ENCODE measurements at places on chromosomes 16 and 17.

DNA sequence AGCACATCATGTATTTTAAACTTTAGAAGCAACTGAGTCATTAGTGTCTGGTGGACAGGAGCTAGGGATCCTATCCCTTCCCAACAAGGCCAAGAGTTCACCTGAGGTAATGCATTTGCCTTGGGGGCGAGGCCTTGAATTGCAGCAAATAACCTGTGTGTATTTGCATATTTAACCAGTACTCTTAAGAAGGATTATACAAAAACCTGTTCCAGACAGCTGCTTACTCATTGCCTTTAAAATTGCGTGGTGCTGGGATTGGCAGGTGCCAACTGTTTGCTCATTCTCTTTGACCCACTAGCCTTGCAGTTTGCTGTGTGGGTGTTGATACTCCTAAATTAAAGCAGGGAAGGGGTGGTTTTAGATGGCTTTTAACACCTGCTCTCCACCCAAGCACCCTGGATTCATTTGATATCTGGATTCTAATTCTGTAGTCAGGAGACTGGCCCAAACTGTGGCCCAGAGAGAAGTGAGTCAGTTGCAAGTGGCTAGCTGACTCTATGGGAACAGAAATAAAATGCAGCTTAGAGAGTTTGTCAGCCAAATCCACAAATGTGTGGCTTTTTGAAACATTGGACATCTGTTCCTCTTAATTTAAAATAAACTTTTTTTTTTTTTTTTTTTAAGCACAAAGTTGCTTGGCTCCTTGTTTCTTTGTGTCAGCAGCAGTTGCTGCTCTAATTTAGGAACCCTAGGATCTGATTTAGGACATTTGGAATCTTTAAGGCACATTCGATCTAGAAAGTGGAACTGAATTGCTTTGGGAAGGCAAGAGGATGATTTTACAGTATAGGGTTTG, 46.9 kb downstream of the TUBD1 start:
- peak; percentile 93 for DNase-seq

DNA sequence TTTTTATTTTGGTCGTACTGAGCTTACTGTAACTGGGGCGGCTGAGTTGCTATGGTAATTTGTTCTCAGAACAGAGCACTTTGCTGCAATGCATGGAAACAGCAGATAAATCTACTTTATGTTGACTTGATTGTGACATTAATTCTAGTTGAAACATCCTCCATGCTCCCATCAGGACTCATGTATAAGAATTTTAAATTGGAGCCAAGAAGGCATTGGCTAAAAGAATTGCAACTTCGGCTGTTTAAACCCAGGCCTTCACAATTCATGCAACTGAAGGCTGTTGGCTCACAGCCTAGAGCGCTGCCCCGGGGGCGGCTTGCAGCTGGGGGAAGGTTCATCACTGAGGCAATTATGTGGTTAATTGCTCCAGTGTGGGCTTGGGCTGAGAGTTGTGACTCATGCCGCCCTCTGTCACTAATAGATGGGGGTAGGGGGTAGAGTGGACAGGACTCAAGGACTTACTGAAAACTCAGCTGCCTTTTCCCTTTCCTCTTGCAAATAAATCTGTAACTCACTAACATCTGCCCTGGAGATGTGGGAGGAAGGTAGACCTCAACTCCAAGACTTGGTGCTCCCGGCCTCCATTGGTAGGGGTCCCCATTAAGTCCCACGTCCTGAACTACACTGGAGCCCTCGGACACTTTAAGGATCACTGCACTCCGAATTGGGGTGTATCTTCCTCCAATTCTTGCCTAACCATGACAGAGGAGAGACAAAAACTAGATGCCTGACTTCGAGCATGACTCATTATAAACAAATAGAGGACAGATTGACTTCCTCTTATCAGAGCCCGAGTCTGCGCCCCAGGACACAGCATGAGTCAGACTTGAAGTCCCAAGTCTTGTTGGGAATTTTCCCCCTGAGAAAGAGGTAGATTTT, 37.5 kb downstream of the ERCC4 start:
- DNase-seq: peak; percentile 98

DNA sequence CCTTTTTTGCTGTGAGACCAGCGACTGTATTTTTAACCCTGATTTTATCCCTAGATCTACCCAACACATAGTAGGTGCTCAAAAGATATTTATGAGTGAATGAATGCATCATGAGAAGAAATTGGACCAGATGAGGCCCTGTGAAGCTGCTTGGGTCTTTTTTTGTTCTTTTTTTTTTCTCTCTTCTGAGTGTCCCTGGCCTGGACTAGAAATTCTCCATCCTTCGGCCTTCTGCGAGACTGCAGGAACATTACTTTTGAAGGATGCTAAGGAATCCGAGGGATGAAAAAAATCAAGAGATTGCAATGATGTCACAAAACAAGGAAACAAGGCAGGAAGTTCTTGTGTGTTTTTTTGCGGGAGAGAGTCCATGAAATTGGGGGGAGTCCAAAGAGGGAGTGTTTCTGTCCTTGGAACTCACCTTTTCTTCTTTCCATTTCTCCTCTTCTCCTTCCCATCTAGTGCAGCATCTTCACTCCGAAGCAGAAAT, 560 bp upstream of the RUSF1 start:
- peak; percentile 65 for DNase-seq

- peak; percentile 45 for DNase-seq
Measured at GRCh38 chr17:51152766-51153209, 571 bp upstream of the NME1 start.

- peak; percentile 28 for DNase-seq
Measured at GRCh38 chr16:90032674-90033331, 13.5 kb upstream of the DBNDD1 start.

GRCh38 chr17:58525239-58525638, 10.8 kb upstream of the MTMR4 start:
- DNase-seq: peak; percentile 82

DNA sequence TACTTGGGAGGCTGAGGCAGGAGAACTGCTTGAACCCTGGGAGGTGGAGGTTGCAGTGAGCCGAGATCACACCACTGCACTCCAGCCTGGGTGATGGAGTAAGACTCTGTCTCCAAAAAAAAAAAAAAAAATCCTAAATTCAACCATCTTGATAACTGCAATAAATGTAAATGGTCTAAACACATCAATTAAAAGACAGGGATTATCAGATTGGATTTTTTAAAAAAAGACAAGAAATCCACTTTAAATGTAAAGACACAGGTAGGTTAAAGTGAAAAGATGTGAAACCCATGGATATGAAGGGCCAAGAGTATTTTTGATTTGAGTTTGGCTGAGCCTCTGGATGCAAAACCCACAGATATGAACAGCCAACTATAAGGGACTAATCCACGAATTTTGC, 64.2 kb upstream of the ATP2A3 start:
- no peak for DNase-seq

DNA sequence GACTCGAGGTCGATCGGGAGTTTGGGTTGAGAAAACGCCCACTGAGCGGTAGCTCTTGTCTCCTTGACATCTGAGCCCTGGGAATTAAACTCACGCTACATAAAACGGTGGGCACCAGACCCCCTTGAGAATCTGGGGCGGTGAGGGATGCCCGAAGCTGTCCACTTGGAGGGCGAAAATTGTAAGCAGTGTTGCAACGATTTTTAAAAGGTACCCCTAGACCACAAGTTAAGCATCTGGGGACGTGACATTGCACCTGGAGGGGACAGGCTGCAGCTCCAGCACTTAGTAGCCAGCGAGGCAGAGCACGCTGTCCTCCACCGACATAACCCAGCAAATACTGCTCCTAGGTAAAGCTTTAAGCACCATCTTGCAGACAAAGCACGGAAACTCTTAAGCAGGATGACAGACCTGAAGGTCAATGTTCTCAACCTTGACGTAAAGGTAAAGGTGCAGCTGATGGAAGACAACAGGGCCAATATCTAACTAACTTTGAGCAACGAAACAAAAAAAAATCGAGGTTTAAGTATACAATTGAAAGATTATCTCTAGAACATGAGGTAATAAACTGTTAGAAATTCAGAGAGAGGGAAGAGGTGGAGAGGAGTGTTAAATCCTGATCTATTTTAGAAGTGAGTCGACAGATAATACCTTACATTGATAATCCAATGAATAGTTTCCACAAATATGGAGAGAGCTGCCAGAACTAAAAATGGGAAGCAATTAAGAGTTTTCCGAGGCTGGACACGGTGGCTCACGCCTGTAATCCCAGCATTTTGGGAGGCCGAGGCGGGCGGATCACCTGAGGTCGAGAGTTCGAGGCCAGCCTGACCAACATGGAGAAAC, 921 bp upstream of the CDR2 start:
- DNase-seq: no peak

DNA sequence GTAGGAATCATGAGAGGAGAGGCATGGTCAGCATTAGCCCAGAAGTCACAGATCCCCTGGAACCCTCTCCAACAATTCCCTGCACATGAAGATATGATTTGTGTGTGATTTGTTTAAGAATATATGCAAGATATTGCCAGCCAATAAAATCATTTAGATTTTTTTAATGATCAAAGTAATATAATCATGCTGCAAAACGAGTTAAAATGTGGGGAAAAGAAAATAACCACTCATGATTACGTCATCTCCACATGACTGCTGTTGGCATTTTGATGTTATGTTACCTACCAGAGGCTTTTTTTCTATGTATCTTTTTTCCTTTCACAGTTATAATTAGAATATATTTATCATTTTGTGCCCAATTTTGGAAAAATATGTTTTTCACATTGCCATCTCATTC, 22.4 kb downstream of the SLC35G3 start:
- DNase-seq: peak; percentile 33

GRCh38 chr16:65775829-65776228, 590.7 kb upstream of the CDH5 start:
- DNase-seq: no peak

DNA sequence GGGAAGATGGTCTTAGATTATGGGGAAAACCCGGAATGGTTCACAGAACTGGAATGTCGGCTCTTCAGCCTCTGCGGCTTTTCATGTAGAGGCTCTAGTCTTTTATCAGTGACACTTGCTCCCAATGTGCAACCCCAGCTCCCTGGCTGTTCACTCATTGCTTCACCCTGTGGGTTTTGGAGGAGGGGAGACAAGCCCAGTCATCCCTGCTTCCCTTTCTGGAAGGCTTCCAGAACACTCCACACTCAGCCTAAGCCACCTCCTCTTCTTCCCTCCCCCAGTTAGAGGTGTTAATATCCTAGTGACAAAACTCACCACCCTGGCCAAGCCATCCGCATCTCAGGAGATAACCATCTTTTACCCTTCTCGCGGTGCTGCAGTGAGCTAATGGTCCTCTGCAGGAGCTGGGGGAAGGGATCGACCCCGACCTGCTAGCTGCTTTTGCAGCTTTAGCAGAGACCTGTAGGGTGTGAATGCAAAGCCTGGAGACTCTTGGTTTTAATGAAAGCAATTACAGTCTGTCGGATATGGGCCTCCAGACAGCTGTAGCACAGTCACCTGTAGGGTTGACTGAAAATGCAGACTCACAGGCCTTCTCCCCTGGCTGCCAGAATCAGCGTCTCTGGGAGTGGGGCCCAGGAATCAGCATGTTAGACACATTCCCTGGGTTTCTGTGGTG, 24.3 kb upstream of the LASP1NB start:
- peak; percentile 96 for DNase-seq

DNA sequence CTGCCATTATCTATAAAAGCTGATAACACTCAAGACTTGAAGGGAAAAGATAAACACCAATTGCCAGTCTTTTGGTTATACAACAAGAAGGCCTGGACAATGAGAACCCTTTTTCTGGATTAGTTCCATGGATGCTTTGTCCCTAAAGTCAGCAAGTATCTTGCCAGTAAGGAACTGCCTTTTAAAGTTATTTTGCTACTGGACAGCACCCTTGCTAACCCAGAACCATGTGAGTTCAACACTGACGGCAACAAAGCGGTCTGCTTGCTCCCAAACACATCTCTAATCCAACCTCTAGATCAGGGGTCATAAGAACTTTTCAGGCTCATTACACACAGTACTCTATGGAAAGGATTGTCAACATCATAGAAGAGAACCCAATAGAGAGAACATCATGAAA, 25.3 kb upstream of the ABCA6 start:
- DNase-seq: no peak

DNA sequence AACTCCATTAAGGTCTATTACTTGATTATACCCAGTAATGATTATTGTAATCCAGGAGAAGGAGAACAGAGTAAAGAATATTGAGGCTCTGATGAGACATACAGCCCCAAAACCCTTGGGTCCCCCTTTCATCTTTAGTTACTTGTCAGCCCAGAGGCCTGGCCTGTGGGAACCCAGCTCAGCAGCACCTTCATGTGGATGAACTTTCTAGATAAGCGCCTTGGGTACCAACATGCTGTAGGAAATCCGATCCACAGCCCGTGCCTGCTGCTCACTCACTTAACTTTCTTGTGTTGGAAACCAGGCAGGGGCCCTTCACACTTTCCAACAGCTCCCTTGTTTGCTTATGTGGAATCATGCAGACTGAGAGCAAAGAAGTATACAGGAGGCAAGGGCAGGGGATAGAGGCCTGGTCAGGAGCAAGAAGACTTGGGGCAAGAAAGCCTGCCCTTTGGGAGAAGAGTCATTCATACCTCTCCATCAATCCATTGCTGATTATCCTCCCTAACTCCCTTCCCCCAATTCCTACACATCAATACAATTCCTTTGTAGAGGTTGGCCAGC, 64.0 kb upstream of the SOX9 start:
- DNase-seq: no peak

DNA sequence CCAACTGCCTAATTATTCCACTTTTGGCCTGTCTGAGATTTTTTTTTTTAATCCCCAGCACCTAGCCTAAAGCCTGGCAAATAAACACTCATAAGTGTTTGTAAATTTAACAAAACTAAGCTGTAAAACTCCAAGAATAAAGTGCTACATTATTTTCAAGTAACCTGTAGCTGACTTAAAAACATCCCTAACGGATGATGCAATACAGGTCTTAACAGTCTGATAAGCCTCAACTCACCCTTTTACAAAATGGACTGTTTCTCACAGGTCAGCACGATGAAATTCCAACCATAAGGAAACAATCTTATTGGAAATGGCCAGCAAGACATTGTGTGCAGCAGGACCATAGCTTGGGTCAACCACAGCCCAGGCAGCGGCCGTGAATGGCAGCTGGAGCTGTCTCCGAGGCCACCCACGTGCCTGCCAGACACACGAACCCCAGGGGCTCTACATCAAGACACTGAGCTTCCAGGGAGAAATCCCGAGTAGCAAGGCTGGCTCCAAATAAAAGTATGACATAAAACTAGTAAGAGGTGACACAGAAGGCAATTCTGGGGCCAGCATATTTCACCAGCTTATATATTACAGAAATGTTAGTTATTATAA, 58.9 kb downstream of the NDEL1 start:
- DNase-seq: no peak

- no peak for DNase-seq
Measured at GRCh38 chr16:57773655-57774295, 28.5 kb downstream of the KIFC3 start.

- DNase-seq: no peak
Measured at GRCh38 chr16:7097518-7097917, 235.1 kb upstream of the RBFOX1 start.

GRCh38 chr16:1201444-1201843, 23.6 kb downstream of the TPSG1 start:
- no peak for DNase-seq

DNA sequence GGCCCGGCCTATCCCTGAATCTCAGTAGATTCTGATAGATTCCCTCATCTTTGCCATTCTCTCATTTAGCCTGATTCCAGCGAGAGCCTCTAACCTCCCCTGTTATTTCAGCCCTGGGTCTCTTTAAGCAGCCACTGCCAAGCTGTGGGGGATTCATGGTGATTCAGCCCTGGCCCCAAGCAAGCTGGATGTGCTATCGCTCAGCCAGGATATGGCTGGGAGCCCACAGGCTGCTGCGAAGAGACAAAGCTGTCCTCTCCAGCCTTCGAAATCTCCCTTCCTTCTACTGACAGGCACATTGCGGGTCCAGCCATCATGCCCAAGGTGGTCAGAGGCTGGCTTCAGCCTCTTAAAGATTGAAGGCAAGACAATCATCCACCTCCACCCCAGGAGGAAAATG, 394.1 kb downstream of the SOX9 start:
- peak; percentile 96 for DNase-seq
